ENCODE measurements at places on chromosomes 3 and 15.
A peak's percentile ranks its signal among the peaks of the same experiment; 100 is the strongest.

GRCh38 chr15:78977591-78978347 lies 32.9 kb upstream of the CTSH start:
- DNase-seq = no peak

DNA sequence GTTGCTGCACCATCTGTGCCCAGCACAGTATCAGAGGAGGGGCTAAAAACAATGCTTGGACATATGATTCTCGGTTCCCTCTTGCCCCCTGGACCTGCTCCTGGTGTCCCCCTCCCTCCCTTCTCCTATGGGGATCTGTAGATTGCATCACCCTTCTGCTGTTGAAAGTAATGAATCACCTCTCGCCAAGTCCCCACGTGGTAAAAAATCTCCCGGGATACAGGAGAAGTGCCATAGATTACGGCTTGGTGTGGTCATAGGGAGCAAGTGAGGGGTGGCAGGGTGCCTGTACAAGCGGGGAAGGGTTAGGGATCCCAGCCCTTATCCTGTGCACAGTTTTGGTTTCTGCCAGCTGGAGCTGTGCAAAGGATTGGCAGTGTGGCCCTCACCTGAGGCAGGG lies 37.7 kb downstream of the AMOTL2 start:
- no peak for DNase-seq

- no peak for DNase-seq
Measured at GRCh38 chr3:128113817-128114794, 9.5 kb downstream of the RUVBL1 start.

- DNase-seq = peak; percentile 30
Measured at GRCh38 chr15:84816694-84817465, at the start of gene ALPK3. Gene ALPK3 (plus strand): TSS chr15:84817356. CDS start chr15:84817453, 97 bp downstream.

GRCh38 chr3:24854748-24855147 lies 360.1 kb upstream of the THRB start:
- DNase-seq = no peak

GRCh38 chr3:191959876-191960413 lies 499.0 kb downstream of the PYDC2 start:
- no peak for DNase-seq

GRCh38 chr3:14425581-14426304 lies 23.3 kb downstream of the SLC6A6 start:
- DNase-seq = no peak

- DNase-seq = no peak
Measured at GRCh38 chr3:115233021-115233420, 85.9 kb upstream of the ZBTB20 start.

DNA sequence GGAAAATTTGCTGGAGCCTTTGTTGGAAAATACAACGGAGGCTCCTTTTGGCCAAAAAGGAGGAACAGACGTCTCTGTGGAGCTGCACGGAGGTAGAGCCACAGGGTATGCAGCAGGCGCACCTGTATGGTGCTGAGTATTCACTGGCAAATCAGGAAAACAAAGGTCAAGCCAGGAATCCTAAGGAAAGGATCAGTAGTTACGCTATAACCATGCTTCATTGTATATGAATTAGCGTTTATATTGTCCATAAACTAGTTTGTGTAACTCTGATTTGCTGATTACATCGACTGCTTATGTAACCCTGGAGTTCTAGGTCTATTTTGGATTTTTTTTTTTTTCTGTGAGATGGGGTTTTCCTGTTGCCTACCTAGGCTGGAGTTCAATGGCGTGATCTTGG lies 45.4 kb downstream of the LPP start:
- no peak for DNase-seq

- no peak for DNase-seq
Measured at GRCh38 chr3:13827256-13827655, 52.6 kb downstream of the WNT7A start.

DNA sequence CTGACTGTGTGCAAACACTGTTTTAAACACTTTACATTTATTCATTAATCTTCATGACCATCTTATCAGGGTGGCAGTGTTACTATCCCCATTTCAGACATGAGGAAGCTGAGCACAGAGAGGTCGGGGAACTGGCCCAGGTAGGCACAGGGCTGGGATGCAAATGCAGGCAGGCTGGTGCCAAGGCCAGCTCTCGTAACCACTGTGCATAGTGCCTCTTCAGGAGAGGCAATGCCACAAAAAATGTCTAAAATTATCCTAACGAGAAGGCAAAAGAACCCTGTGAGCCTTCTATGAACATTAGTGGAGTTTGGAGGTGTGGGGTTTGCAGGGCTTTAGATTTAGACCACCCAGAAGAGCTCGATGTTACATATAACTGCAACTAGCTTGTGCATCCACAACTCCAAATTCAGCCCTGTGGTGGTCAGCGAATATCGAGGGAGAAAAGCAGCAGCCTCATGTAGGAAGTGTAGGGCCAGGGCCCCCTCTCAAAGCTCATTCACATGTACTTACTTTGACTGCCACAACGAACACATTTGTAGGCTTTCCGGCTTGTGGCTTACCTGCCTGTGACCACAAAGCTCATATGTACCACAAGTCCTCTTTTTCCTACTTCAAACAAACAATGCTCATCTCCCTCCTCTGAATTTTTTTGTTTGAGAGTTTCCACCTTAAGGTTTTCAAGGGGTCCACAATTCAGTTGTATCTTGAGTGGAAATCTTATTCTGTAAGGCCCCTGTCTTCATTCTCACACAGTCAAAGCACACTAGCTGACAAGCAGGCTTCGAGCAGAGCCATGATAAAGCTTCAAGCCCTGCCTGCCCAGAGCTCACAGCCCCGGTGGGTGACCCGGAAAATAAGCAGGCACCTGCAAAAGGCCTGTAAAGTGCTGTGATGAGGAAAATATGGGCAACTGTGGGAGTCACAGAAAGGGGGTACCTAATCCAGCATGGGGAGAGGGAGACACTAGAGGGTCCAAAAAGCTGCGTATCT lies 722.9 kb upstream of the CFAP20DC start:
- no peak for DNase-seq

DNA sequence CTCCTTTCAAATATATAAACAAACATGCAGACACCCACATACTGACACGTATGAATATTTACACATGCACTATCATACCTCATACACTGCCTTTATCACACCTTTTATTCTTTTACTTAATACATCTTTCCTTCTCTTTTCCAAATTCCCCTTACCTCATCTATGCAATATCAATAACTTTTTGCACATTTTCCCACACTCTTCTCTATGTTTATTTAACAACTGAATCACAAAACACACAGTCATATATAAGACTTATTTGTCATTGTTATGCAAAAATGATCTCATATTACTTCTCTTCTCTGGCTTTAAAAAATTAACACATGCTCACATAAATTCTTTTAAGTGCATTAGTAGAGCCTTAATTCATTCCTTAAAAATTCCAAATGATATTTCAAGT lies 461.4 kb downstream of the DIPK2A start:
- DNase-seq = no peak

GRCh38 chr3:187810021-187810446 lies 64.8 kb upstream of the BCL6 start:
- DNase-seq = no peak

DNA sequence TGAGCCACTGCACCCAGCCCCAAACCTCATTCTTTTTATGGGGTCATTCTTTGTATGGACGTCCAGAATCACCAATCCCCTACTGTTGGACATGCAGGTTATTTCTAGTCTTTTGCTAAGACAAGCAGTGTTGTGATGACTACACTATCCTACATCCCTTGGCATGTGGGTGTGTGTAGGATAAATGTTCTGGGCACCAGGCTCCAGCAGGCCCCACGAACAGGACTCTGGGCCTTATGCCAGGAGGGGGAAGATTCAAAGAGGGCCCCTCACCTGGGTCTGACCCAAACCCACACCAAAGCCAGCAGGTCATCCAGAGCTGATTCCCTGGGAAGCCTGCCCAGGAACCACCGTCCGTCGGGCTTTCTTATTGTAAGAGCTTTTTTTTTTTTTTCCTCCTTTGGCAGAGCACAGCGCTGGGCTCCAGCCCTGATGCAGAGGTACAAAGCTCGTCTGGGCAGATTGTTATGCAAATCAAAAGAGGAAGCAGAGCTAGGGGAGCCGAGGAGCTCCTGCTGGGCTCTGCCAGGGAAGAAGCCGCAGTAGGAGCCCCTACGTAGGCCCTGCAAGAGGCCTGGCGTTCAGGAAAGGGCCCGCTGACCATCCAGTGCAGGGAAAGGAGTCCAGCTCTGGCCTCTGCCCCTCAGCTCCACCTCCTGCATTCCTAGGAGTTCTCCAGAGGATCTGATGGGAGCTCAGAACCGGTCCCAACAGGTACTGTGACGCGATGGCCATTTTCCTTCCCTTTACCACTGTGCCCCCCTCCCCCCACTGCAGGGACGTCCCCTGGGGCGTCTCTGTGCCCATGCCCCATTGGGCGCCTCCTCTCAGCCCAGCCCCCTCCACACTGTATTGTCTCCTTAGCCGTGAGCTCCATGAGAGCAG lies 29.0 kb upstream of the FURIN start:
- DNase-seq = no peak

GRCh38 chr15:45435124-45435903 lies 57.0 kb upstream of the GATM start:
- DNase-seq = no peak

DNA sequence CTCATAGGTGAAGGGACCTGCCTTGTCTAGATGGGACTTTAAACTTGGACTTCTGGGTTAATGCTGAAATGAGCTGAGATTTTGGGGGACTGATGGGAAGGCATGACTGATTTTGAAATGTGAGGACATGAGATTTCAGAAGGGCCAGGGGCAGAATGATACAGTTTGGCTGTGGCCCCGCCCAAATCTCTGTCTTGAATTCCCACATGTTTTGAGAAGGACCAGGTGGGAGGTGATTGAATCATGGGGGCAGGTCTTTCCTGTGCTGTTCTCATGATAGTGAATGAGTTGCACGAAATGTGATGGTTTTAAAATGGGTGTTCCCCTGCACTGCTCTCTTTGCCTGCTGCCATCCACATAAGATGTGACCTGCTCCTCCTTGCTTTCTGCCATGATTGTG lies 42.8 kb downstream of the ILDR1 start:
- DNase-seq = no peak

- DNase-seq = no peak
Measured at GRCh38 chr3:184209146-184209923, 20.1 kb upstream of the VWA5B2 start.

DNA sequence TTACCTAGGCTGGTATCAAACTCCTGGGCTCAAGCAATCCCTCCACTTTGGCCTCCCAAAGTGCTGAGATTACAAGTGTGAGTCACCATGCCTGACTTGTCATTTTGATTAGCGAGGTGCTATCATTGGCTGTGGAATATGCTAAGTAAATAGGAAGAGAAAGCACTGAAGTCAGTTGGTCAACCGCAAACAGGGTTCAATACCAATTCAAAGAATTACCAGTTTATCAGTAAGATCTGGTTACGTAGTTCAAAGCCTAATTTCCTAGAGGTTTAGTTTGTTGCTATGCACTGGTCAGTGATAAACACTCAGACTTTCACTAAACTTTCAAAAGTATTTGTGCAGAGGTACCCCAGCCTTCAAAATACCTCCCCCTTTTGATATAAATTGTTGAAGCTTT lies 29.5 kb downstream of the GLB1 start:
- DNase-seq = no peak

DNA sequence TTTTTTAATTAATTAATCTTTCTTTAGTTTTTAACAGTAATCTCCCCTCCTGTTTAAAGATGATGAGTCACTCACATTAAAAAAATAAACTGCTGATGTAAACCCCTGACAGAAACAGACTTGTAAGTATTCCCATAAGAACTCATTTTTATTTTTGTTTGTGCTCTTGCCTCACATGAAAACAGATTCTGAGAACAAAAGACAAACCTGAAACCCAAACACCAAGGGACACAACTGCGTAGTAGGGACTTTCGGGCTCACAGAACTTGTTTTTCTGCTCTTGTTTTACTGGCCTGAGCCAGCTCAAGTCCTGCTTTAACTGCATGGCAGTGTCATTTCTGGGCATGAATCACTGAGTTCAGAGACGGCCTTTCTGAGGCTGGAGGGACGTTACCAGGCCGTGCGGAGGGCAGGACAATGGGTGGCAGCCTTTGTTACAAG lies 600.8 kb downstream of the FOXP1 start:
- DNase-seq = no peak
